ENCODE measurements at places on chromosomes 6 and 20.

DNA sequence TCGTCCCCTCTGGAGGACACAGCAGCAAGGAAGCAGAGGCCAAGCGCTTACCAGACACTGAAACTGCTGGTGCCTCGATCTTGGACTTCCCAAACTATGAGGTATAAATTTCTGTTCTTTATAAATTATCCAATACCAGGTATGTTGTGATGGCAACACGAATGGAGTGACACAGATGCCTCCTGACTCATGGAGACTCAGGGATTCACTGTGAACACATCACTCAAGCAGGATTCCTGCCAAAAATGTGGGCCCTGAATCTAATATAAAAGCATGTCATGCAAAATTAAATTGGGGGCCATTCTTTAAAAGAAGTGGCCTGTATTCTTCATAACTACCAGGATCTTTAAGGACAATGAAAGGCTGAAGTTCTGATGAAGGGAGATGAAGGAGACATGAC, 52.5 kb upstream of the SLC22A23 start:
- DNase-seq: no peak

DNA sequence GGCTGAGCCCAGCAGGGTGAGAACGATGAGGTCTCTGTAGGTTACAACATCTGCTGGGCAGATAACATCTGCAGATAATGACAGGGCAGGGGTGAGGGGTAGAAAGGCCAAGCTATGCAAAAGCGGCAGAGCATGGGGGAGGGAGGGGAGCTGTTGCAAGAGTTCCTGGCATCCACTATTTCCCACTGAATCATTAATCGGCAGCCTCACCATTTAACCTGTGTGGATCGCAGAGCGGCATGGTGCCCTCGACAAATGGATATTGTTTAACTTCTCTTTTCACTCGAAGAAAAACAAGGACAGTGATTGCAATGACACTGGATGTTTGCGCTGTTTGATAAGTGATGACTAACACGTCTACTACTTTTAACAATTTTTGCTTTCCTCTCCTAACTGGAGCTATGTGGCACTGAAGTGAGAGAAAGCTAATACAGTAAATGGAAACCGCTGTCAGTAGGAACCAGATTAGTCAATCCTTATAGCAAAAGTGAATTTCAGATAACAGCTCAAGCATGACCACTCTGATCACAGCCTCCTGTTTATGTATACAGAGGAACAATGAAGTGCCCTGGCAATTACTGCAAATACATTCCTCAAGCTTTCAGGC, 381.5 kb downstream of the TFAP2A start:
- DNase-seq: no peak

DNA sequence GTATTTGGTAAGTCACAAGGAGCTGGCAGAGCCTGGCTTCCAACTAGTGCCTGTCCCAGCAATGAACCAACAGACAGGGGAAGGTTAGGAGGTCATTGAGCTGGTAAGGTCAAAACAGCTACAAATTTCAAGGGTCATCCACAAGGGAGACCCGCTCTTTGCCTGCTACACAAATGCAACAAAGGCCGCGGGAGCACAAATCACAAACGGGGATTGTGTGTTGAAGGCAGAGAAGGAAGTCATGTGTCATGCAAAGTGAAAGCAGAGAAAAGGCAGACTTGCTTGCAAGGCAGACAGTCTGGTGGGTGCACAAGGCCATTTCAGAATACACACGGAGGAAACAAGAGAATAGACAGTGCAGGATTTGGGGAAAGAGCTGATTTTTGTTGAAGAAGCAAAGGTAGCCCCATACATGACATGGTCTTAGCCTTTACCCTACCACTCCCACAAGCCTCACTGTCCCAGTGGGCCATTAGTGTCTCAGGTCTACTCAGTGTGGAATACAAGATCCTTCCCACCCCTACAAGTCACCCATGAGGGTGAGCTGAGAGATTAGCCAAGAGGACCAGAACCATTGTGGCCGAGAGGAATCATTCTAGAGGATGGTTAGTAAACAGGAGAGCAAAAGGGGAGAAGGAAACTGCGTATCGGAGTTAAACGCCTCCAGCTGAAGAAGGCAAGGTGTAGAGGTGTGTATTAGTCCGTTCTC, 18.1 kb upstream of the SAMHD1 start:
- no peak for DNase-seq

DNA sequence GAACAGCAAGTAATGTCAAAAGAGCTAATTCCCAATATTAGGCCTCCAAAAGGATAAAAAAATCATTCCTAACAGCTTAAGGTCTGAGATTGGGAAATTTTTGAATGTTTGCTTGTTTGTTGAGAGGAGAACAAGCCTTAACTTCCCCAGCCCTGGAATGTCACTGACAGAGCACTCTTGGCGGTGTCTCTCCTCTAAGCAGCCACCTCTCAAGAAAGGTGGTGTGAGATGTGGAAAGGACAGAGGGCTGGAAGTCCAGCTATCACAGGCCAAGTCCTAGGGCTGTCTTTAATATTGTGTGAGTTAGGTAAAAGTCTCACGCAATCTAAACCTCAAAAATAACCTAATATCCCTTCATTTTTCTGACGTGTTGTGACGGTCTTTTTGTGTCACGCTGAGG, 101.6 kb downstream of the MTFR2 start:
- no peak for DNase-seq

GRCh38 chr6:142011156-142011555, 121.6 kb upstream of the GJE1 start:
- DNase-seq: no peak

GRCh38 chr20:36482044-36482473, 59.3 kb upstream of the MYL9 start:
- no peak for DNase-seq

DNA sequence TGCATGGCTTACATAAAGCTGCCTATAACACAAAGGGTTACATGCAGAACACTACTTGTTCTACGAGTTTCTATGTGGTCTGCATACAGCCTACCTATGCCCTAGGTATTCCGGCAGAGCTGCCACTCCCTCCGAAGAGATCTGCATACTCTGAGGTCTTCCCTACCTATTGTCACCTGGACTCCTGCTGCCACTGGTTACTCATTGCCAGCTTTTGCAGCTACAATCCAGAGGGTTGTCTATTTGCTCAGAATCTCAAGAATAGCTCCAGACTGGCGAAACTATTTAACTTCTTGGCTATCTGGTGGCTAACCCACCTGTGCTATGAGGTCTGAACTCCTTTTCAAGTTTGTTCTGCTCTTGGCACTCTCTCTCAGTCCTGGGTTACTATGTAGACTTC, 323.3 kb downstream of the BMP2 start:
- DNase-seq: no peak

GRCh38 chr6:7827142-7827541, 83.4 kb downstream of the TXNDC5 start:
- DNase-seq: no peak
